ENCODE measurements at places on chromosomes 16 and 17.

GRCh38 chr16:50188619-50189136, 35.6 kb downstream of the TENT4B start:
- no peak for DNase-seq

DNA sequence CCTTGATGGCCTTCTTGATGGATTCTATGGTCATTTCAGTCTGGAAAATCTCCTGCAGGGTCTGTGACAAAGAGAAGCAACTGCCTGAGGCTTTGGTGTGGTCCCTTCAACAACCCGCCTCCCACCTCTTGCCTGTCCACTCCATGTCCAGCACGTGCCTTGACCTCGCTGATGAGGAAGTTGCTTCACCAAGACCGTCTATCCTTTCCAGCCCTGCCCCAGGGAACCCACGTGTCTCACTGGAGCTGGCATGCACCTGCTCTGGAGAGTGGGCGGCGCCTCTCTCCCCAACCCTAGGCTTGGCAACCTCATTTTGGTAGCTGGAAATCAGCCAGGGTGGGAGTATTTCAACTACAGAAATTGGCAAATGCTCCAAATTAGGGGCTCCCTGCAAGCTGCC, 32.6 kb downstream of the TEKT3 start:
- DNase-seq, result no peak

DNA sequence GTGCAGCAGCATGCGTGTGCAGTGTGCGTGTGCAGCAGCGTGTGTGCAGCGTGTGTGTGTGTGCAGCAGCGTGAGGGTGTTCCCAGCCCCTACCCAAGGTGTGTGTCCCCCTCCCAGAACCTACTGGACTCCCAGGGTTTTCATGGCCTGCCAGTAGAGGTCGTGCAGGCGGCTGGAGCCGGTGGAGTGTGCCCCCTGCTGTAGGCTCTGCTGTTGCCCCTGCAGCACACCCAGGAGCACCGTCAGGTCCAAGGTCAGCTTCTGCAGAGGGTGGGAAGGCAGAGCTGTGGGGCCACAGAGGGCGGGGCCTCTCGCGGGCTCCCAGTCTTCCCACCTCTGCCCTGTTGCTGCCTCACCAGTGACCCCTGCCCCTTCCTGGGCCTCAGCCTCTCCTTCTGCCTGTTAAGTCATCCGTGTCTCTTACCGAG, 14.9 kb downstream of the MYBBP1A start:
- DNase-seq, result no peak

DNA sequence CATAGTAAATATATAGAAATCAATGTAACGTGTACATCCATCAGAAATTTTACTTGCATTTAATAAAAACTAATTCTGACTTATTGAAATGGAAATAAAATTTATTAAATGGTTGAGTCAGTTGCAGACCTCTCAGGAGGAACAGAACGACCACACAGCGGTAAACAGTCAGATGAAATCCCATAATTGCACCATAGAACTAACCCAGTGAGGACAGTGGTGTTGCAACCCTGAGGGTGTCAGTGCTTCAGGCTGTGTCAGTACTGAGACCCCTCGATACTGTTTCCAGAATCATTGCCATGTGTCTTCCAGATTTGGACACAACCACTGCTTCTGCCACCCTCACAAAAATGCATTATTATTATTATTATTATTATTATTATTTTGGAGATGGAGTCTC, 29.0 kb upstream of the SSTR2 start:
- no peak for DNase-seq

DNA sequence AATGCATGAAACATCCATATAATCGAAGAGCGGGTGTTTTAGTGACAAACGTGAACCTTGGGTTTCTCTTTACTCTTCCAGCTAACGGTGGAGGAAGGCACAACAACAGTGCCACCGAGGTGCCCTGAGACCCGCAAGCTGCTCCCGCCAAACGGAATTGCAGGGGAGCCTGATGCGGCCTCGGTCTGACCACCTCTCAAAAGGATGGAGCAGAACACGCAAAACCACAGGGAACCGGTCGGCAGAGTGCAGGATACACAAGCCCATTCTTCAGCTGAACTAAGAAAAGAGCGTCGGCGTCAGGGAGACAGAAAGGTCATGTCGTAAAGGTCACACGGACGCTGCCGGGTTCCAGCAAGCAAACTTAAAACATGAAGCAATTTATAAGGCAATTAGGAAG, 109.5 kb upstream of the ZNF750 start:
- no peak for DNase-seq

GRCh38 chr17:80007939-80008338, 27.7 kb downstream of the TBC1D16 start:
- DNase-seq, result no peak

DNA sequence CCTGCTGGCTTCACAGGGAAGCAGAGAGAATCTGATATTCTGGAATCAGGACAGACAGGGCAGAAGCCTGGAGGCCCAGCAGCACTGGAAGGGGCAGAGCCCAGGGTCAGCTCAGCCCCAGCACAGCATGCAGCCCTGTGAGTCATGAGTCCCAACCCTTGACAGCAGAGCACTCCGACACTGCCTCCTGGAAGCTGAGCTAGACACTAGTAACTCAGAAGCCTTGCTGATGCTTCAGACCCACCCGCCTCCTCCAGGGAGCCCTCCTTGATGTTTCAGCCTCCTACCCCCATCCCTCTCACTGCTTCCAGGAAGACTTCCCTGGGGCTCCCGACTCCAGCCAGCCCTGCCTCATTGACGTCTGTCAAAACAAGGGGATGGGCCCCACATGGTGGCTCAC, 6.9 kb downstream of the CAMKK1 start:
- DNase-seq, result no peak

- no peak for DNase-seq
Measured at GRCh38 chr17:54007855-54008254, 185.1 kb downstream of the KIF2B start.

DNA sequence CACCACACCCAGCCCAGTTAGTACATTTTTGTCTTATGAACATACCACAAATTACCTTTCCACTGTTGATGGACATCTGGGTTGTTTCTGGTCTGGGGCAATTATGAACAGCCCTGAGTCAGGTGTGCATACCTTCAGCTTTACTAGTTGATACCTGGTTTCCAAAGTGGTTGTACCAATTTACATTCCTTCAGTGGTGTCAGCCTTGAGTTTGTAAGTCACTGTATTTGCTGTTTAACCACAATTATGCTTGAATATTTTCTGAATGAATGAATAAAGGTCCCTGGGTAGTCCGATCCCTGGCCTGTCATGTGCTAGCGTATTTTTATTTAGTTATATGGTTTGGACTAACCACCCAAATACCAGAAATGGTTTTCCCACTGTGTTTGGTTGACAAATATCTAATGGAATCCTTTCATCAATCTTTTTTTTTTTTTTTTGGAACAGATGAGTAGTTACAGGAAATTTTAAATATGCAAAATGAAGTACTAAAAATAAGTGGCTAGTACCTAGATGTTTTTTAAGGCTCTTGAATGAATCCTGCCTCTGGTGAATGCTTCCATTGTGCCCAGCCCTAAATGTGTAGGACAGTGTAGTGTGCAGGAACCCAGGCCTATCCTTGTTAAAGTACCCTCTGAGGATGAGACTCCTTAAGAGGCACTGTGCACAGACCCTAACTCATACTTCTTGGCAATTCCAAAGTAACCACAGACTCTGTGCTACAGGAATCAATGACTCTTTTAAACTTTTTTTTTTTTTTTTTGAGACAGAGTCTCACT, 3.7 kb downstream of the DUSP14 start:
- no peak for DNase-seq

GRCh38 chr16:57192720-57193486, 6.8 kb downstream of the RSPRY1 start:
- no peak for DNase-seq

DNA sequence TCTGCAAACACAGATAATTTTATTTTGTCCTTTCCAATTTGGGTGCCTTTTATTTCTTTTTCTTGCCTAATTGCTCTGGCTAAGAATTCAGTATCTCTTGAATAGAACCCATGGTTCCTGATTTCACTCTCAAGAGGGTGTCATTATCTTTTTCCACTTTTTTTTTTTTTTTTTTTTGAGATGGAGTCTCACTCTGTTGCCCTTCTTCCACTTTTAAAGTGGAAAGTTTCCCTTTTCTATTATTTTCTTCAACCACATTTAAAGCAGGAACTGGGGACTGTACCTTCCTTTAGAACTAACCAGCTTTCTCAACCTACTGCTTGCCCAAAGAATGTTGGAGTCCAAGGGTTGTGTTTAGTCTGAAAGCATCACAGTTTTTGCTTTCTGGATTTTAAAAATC, 31.1 kb downstream of the SLFN11 start:
- no peak for DNase-seq

DNA sequence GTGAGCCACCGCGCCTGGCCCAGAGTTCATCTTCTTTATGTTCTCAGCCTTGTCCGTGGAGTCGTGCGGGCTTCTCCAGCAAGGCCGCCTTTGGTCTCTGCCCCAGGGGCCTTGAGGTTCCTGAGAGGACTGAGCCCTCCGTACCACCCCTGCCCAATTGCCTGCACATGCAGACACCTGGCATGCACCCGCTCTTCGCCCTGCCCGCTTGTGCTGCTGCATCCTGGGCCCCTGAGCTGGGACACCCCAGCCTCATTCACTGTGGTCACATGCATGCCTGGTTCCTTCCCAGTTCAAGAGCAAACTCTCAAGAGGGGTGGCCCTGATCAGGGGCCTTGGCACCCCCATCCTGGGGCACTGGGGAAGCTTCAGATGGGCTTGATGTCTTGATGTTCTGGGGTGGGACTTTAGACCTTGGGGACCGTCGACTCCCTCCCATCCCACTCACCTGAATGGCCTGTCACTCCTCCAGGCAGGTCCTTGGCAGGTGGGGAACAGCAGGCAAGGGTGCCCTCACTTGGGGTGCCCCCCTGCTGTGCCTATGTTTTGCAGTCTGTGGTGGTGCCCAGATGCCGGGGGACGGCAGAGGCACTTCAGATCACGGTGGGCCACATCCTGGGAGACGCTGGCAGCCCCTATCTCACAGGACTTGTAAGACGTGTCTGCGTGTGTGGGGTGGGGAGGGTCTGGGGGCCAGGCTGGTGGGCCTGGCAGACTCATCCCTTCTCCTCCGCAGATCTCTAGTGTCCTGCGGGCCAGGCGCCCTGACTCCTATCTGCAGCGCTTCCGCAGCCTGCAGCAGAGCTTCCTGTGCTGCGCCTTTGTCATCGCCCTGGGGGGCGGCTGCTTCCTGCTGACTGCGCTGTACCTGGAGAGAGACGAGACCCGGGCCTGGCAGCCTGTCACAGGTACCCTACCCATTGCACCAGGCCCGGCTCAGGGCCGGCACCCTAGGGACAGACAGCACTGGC, 12.7 kb upstream of the SPNS2 start:
- no peak for DNase-seq

GRCh38 chr17:66450008-66450851, 147.8 kb downstream of the PRKCA start:
- no peak for DNase-seq

DNA sequence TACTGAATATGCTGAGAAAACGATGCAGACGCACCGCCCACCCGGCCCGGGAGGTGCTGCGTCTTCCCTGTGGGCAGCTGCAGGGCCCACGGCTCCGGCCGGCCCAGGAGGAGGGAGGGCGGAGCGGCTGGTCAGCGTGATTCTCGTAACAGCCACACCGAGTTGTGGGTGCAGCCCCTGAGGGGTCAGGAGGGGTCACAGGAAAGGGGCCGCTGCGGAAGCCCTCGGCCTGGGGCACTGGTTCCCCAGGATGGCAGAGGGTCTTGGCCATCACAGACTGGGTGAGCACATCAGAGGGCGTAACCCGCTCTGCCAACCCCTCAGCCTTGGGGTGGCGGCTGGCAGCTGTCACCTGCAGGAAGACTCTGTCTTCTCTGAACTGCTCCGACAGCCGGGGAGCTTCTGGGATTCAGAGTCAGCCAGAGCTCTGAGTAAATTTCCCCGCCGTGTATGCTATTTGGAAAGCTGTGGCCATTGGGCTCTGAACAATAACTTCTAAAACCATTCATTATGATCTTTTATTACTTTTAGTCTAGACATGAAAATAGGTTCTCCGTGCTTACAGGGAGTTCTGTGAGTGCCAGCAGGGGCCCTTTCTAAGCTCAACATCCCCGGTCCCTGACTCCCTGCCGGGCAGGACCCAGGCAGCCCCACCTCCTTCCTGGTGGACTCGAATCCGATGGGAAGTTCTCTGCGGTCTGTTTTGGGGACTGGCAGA, 87.4 kb upstream of the CHMP6 start:
- DNase-seq, result peak; percentile 11

GRCh38 chr16:87409781-87410180, 17.6 kb downstream of the MAP1LC3B start:
- no peak for DNase-seq

- no peak for DNase-seq
Measured at GRCh38 chr17:42623732-42624596, 14.5 kb downstream of the TUBG1 start.

DNA sequence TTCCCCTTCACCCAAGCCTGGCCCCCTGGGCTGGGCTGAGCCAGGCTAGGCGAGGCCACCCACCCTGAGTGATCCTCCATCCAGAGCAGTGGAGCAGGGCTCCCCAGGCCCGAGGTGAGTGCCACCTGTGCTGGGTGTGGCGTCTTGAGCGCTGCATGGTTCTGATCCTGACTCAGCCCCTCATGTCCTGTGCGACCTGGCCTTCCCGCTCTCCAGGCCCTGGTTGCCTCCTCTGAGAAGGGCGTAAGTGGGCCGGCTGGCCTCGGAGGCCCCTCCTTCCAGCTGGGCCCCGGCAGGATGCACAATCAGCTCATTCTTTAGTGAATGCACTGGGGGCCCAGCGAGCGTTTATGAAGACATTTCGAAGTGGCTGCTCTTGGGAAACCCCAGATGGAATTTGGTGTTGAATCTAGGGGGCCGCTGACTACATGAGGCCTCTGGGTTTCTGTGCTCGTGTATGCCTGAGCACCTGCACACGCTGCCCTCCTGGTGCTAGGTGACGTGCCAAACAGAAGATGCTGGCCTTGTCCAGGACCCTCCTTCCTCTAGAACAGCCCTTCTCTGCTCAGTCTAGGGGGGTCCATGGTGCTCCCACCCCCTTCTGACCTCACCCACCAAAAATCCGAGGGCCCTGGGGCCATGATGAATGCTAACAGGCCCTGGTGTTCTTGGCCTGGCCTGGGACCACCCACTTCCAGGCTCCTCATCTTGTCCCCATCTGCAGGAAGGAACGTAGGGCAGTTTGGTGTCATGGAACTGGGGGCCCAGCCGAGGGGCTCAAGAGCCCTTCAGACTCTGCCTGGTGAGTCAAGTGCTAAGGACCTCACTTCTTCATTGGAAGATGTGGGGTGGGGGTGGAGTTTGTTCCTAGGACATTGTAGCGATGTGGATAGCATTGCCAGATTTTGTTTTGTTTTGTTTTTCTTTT, 3.6 kb upstream of the TMEM92 start:
- no peak for DNase-seq

DNA sequence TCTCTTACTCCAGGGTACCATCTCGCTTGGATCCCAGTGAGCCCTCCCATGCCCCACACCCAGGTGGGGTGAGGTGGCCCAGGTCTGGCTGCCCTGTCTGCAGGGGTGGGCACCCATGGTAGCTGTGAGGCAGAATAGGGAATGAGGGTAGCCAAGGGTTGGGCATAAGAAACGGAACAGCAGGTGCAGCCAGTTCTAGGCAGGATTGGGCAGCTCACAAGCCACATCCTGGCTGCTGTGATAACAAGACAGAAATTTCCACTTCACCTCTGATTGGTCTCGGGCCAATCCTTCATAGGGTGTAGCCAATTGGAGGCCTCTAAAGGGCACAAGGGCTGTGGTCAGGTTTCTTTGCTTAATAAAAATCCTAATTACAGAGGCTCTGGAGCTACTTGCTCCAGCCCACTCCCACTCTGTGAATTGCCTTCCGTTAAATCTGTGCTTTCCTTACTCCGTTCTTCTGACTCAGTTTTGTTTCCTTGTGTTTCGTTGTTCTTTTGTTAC, 1.5 kb upstream of the ARHGDIG start:
- no peak for DNase-seq
